ENCODE measurements at places on chromosomes 12 and 14.
A peak's percentile ranks its signal among the peaks of the same experiment; 100 is the strongest.

DNA sequence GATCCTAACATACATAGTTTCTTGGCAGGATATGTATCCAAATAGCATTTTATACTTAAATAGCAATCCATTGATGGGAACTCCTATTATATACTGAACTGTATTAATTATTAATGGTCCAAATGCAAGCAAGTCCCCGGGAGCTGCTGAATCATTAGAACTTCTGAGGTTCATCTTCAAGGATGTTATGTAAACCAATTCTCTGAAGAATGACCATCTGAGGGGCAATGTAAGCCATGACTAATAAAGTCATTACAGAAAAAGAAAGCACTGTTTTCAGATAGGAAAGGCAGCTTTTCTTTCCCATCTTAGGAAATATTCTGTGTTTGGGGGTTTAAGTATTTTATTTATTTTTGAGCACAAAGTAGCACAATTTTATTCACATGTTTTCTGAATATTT is 166.1 kb upstream of the SLC16A7 start:
- no peak for DNase-seq

GRCh38 chr12:95593266-95593871 is 42.1 kb upstream of the USP44 start:
- no peak for DNase-seq

GRCh38 chr12:130031571-130032189 is 127.9 kb upstream of the TMEM132D start:
- peak; percentile 47 for DNase-seq

- DNase-seq = no peak
Measured at GRCh38 chr12:53493610-53494391, 5.5 kb downstream of the MAP3K12 start.

- DNase-seq = no peak
Measured at GRCh38 chr14:86420131-86420530, 890.2 kb downstream of the FLRT2 start.

- DNase-seq = no peak
Measured at GRCh38 chr14:44383636-44384035, 123.4 kb downstream of the FSCB start.

DNA sequence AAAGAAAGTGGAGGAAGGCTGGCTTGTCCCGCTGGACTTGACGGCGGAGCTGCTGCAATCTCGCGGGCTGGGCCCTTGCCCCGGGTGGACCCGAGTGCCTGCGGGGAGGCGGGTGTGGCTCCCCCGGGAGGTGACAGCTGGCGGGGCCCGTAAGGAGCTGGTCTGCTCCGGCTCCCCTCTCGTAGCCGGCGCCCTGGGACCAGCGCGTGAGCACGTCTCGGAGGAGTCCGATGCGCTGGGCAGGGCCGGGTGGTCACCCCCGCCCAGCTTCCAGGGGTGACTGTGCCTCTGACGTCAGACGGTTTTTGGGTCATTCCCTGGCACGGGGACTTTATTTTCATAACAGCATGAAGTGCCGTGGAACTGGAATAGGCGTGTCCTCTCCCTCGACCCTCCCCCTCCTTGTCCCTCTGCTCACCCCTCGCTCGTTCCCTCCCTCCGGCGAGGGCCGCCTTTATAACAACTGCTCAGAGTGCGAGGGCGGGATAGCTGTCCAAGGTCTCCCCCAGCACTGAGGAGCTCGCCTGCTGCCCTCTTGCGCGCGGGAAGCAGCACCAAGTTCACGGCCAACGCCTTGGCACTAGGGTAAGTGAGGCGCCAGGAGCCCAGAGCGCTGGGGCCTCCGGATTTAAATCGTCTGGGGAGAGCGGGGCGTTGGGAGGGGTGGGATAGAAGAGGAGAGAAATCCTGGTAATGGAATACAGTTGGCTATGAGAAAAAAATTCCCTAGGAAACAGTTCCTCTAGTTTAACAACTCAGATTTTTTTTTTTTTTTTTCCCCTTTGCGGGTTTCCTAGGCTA is at the start of gene GPRC5A:
TSS of gene GPRC5A (plus strand) at position 483 of the 801 bp plus-strand sequence. CDS start 16,688 bp downstream, outside the sequence.
- DNase-seq = no peak

DNA sequence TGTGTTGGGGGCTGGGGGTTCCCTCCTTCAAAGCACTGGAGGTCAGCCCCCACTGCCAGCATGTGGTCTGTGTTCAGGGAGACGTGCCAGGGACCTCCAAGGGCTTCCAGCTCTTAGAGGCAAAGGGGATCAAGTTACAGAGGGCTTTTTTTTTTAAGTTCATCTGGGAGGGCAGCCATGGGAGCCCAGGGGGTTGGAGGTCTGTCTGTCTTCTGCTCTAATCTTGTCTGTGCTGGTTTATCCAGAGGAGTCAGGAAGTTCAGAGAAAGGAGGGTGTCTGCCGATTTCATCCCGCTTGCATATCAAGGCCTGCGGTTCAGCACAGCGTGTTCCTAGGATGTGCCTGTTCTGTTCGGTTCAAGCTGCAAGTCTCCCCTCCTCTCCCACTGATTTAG is 72.2 kb downstream of the TMEM132C start:
- DNase-seq = no peak

GRCh38 chr12:113427882-113428281 is 5.7 kb downstream of the SDSL start:
- DNase-seq = no peak

GRCh38 chr14:68518761-68519670 is 273.9 kb downstream of the ZFP36L1 start:
- DNase-seq = no peak

DNA sequence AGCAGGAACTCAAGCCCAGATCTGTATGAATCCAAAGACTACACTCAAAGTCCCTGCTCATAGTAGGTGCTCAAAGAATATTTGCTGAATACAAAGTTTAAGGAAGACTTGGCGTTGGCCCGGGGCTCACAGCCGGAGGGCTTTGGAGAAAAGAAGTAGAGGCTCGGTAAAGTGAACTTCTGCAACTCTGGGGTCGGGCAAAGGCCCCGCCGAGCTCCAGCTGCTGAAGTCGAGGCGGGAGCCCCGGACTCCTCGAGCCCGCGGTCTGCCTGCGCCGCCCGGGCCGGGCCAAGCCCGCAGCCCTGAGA is 335 bp downstream of the GCN1 start:
- DNase-seq = no peak

- no peak for DNase-seq
Measured at GRCh38 chr12:100170313-100170858, 27.7 kb upstream of the BLTP3B start.

- DNase-seq = peak; percentile 62
Measured at GRCh38 chr12:104687823-104688573, 231.2 kb downstream of the CHST11 start.

GRCh38 chr12:114123108-114123507 is 157.0 kb upstream of the RBM19 start:
- no peak for DNase-seq

DNA sequence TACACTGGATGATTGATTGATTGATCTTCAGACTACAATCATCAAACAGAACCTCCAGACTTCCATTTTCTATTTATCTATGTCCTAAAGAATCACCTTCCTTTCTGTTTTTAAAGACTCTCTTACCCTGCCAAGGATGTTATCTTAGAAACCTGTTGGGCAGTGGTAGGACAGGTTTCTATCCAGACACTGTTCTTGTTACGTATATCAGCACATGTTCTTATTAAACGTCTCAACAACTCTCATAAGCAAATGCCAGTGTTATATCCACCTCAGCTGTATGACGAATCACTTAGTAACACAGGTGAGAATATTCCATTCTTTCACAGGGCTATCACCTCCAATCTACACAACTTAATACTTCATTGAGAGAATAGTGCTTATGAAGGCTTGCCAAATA is 40.2 kb upstream of the RPL10L start:
- no peak for DNase-seq

DNA sequence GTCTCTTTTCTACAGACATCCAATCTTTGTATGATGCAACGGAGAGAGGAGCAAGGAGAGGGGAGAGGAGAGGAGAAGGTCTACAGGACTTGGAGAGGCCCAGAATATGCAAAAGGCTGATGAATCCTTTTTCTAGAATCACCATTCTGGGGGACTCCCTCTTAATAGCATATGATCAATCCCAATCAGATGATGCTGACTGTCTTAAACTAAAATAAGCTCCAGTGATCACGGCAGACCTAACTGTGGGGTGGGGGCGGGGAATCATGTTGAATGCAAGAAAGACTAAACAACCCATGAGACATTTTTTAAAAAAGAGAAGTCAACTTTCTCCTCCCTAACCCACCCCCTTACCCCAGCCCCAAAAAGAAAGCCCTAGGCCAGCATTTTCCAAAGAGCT is 33.4 kb downstream of the BTBD7 start:
- DNase-seq = no peak

GRCh38 chr14:69129264-69129880 is 23.5 kb downstream of the DCAF5 start:
- peak; percentile 81 for DNase-seq

- DNase-seq = no peak
Measured at GRCh38 chr14:33393895-33394368, 455.3 kb downstream of the NPAS3 start.

DNA sequence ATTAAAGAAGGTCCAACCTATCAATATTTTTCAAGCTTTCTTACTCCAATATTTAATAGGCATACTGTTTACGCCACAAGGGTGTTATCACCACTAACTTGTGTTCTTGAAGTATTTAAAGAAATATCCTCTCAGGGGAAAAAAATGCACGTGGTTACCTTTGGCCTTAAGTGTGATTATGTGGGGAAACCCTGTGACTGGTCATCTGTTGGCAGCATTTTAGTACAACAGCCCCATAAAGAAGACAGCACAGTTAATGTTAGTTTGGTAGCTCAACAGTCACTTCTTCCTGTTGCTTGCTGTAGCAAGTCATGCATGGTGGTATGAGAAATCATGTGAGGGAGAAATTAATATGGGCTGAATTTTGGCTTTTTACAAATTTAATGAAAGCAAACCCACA is 1021.5 kb upstream of the TMEM132C start:
- no peak for DNase-seq

- DNase-seq = no peak
Measured at GRCh38 chr12:64034901-64035576, 187.1 kb downstream of the KICS2 start.

DNA sequence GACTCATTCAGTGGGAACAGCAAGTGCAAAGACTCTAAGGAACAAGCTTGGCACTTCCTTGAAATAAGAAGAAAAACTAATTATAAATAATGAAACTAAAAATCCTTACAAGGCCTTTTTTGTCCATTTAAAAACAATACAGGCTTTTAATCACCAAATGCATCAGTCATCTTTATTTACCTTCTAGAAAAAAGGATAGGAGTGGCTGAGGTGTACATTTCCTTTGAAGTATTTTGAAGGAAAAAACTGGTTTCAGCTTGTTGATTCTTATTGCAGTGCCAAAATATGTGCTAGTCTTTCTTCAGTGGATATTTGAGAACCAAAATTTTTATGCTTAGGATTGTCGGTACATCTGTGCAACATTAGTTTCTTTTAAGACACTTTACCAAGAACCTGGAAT is 29.8 kb downstream of the MED21 start:
- no peak for DNase-seq

DNA sequence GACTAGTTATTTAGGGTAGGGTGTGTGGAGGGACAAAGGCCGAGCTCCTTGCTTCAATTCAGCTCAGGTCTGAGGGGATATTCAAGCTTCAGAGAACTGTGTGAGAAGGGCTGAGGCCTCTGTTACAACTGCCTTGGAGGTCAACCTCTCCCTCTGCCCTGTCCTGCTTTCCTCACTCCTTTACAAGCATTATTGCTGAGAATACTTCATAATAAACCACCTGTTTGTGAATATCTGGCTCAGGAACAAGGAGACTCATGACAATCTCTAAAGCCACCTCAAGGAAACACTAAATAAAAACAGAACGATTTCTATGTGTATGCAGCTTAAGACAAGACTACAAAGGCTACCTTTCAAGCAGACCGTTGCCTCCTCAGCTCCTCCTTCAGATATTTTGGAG is 21.7 kb downstream of the OTOGL start:
- DNase-seq = no peak

DNA sequence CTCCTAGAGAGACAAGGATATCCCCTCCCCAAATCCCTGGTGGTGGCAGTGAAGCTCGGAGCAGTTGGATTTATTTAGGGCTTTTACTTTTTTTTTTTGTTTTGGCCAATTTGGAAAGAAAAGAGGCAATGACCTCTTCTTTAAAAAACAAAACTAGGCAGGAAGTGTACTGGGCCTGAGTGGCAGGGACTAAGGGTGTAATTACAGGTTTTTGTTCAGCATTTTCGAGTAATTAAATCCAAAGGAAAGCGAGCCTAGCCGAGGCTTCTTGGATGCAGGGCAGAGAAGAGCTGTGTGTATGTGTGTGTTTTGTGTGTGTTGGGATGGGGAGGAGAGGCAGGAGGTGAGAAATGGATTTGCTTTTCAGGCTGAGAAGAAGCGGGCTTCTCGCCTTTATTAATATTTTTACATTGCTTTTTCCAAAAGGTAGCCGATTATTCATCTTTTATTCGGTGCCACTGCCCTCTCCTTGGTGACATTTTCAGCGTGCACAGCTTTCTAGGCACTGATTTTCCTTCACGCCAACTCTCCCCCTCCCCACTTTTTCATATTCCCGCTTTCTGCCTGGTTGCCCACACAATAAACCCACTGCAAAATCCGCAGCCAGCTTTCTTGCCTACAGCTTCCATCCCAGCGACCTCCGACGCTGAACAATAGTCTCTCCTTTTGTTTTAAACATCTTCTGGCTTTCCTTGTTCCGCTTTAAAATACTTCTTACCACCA is 8.9 kb upstream of the IRF2BPL start:
- DNase-seq = no peak
